T follicular helper cell (primary cell): ENCODE measurements at places on chromosomes 2 and 18.

DNA sequence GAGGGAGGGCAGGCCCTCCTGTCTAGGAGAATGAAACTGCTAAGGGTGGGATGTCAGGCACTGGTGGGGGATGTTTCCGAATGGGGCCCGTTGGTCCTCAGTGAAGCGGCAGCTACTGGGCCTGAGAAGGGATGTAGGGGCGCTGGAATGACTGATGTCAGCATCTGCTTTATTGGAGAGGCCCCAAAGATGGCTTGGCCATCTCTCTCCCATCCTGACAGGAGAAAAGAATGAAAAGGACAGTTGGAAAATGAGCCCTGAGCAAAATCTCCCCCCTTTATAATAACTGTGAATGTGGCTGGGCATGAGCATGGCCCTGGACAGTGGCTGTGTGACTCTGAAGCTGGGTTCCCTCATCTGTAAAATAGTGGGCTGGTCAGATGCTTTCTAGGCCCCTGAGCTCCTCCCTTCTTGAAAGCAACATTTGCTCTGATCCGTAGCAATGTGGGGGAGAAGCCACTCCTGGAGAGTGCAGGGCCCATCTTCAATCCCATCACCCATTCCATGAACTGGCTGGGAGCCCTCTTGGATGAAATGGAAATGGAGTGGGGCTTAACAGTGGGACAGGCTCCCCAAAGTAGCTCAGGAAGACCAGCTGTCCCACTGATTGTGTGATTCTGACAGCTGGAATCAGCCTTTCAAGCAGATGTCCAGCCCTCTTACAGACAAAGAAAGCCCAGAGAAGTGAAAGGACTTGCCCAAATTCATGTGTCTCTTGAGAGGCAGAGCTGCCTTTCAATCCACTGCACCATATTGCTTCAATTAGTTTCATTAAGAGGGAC is 232.7 kb upstream of the SMAD2 start:
- no peak for DNase-seq

DNA sequence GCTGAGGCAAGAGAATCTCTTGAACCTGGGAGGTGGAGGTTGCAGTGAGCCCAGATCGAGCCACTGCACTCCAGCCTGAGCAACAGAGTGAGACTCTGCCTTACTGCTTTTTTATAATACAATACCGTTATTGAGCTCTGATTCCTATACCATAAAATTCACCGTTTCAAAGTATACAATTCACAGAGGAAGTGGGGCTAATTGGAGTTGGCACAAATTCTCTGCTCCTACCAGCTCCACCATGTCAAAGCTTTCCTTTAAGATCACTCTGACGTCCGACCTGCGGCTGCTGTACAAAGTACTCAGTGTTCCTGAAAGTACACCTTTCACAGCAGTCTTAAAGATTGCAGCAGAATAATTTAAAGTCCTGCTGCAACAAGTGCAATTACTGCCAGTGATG is 29.6 kb upstream of the CYBRD1 start:
- no peak for DNase-seq

DNA sequence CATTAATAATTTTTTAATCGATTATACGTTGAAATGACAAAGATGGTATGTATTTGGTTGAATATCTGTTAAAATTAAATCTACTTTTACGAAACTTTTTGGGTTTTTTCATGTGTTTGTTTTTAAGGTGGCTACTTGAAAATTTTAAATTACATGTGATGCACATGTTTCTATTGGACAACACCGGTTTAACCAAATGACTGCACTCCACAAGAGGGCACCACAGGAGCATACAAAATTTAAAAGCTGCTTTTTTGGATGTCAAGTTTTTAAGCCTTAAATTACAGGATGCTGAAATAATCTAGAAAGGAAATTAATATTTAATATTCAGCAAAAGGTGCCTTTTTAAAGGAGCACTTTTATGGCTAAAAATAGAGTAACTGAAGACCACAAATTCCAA is 98.7 kb downstream of the ACVR1 start:
- DNase-seq: peak; percentile 28

GRCh38 chr2:105376789-105377240 is 22.0 kb downstream of the FHL2 start:
- DNase-seq: no peak

DNA sequence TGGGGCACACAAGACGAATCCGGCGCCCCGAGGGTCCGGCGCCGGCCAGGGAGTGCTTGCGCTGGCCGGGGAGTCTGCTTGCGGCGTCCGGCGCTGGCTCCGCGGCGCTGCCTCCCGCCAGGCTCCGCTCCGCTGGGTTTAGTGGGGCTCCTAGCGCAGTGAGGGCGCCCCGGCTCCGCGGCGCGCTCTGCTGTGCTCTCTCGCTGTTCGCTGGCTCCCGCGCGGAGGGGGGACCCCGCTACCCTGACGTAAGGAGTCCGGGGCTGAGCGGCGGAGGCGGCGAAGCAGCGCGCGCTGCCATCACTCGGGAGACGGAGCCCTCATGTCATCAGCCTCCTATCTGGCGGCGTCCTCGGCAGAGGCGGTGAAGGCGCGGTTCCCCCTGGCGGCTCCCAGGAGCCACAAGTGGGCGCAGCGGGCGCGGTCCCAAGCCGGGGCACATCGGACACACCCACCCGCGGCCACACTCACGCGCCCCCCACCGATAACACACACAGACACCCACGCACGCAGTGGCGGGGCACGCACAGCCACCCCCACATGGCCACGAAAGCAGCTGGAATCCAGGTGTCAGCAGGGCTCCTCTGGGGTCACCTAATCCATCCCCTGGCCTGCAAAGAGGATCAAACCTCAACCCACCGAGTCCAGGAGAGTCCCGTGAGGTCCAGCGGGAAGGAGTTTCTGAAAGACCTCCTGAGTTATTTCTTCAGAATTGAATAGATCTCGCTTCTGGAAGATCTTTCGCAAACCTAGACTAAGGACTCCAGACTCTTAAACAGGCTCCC is at the start of gene C1QL2:
C1QL2 (minus strand) TSS at position 189 of the 785 bp plus-strand sequence. CDS start 482 bp downstream, outside the sequence.
- DNase-seq: no peak

DNA sequence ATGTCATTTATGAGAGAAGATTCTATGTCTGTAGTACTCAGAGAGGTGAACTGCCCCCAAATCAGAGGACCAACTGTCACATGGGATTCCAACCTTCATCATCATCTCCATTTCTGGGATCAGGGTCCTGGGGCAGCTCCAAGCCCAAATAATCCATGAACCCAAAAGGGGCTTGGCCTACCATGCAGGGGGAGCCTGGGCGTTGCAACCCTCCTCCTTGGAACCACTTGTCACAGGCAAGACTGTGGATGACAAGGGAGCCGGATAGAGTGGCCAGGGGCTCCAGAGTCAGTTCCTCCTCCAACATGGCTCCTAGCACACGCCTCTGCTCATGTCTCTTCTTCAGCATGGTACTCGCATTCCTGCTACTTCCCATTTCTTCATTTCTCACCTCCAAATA is 7.9 kb downstream of the CTLA4 start:
- DNase-seq: no peak

DNA sequence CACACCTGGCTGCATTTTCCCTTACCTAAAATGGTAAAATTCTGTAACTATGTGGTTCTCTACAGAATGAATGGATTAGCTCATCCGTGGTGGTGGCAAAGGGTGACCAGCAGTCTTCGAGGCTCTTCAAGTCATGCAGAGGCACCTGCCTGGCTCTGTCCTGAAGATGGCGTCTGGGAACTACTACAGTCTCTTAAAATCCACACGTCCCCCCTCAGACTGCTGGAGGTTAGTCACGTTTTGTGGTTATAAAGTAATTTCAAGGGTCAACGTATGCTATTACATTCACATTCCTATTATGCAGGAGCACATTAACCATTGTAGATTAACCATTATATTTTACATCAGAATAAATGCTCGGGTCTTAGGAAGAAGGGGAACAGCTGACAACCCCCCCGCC is 616.7 kb downstream of the GALR1 start:
- DNase-seq: no peak

DNA sequence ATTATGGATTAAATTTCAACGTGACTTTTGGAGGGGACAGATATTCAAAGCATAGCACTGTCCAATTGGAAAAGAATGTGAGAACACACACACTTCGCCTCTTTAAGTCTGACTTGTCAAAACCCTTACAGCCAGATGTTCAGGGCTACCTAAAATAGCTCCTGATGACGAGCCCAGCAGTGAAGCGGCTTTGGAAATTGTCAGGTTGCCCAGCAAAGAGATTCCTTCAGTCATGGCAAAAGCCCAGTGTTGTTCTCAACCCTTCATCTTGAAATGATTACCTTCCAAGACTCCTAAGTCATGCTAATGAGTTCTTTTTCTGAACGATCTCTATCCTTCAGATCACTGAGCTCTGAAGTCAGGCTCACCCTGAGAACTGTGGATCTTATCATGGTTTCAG is 436.6 kb downstream of the LRATD1 start:
- DNase-seq: no peak

DNA sequence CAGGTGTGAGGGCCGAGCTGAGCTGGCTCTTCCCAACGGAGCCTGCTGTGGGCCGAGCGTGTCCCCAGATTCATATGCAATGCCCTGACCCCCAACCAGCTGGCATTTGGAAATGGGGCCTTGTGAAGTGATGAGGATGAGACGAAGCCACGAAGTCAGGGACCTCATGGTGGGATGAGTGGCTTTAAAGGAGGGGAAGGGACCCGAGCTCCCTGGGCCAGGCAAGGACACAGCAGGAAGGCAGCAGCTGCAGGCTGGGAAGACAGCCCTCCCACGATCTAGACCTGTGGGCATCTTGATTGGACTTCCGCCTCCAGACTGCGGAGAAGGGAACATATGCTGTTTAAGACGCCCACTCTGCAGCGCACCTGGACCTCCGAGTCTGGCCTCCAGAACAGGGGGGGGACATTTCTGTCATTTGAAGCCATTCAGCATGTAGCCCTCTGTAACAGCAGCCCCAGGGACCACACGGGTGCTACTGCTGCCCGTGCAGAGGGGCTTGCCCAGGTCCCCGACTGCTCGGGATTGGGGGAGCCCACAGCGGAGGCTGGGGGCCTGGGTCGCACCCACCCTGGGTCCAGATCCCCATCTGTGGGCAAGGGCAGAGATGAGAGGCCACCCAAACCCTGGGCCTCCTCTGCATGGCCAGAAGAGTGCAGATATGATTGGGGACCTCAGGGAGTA is 27.2 kb downstream of the KIF1A start:
- DNase-seq: no peak

GRCh38 chr2:64745562-64745961 is 91.8 kb upstream of the SERTAD2 start:
- no peak for DNase-seq

GRCh38 chr18:48296581-48296980 is 112.6 kb downstream of the ZBTB7C start:
- DNase-seq: no peak

DNA sequence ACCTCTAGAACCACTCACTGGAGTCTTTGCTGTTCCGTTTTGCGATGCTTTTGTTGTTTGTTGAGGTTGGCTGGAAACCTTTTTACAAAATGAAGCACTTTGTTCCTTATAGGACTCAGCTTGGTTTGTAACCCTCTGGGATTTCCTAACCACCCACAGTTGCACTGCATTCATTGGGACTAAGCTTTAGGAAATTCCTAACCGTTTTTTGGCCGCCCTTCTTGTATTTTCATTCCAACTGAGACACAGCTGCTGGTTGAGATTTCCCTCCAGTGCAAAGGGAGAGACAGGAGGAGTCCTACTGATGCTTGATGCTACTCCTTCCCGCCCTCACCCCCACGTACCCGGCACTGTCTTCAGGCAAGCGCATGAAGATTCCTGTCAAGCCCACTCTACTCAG is 6.1 kb upstream of the DIPK1C start:
- DNase-seq: no peak

DNA sequence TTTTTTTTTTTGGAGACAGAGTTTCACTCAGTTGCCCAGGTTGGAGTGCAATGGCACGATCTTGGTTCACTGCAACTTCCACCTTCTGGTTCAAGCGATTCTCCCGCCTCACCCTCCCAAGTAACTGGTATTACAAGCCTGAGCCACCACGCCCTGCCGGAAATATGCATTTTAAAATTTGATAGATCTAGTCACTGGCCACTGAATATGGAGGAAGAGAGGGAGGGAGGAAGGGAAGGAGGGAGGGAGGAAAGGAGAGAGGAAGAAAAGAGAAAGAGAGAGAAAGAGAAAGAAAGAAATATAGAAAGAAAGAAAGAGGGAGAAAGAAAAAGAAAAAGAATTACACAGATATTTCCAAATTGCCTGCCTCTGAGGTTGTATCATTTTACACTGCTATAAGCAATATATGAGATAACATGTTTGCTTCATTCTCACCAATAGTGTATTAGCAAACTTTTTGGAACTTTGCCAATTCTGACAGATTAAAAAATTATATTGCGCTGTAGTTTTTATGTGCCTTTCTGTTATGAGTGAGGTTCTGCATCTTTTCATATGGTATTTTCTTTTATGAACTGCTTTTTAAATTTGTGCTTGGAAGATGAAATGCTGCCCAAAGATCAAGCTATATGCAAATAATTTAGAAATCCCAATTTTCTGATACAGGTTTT is 161.2 kb upstream of the MAP3K20 start:
- DNase-seq: no peak

GRCh38 chr2:196441527-196441926 is 198.0 kb upstream of the CCDC150 start:
- no peak for DNase-seq

GRCh38 chr2:60853531-60853930 is 27.8 kb upstream of the REL start:
- no peak for DNase-seq

DNA sequence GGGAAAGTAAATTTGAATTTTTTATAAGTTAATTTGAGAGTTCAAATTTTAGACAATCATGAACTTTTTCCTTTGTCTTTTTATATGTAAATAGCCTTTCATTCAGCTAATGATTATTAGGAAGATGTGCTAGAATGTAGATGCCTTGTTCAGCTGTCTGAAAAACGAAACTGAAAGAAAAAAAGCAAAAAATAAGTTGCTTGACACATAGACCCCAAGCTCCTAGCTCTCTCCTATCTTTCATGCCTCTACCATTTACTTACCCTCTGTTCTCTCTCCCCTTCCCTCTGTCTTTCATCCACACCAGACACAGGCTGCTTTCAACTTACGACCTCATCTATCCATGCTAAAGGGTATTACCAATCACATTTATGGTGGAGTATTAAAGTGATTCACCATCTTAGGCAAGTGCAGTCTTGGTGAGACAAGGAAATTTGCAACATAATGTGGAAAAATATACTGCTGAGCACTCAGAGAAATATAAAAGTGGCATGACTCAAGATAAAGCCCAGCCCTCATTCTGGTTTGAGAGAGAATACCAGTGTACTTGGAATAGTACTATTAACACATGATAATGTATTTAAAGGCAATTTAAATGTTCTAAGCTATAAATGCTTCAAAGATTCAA is 425.6 kb downstream of the SUCLG1 start:
- no peak for DNase-seq

DNA sequence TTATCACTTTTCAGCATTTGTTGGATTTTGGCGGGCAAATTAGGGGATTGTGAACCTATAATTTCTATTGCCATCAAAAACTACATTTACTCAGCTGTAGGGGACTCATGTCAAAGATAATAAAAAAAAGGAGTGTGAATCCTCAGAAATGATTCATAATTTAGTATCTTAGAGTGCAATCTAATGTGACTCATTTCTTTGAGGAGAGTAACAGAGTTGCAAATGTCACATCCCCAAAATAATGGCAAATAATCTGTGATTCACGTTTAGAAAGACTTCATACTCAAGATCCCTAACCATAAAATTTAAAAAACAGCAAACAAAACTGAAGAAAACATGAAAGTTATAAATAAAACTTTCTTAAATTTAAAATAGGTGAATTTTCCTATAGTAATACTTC is 373.0 kb downstream of the CDH2 start:
- no peak for DNase-seq

GRCh38 chr2:61434314-61434713 is 36.6 kb downstream of the USP34 start:
- no peak for DNase-seq
